ENCODE measurements at places on chromosomes 16 and 17.

GRCh38 chr17:10579270-10579669 is 29.8 kb upstream of the MYH2 start:
- DNase-seq = no peak

GRCh38 chr16:28924399-28924761 is 658 bp downstream of the RABEP2 start:
- DNase-seq = no peak

GRCh38 chr16:27326738-27327585 is 13.2 kb downstream of the IL4R start:
- no peak for DNase-seq

GRCh38 chr17:72591289-72592241 is 470.7 kb downstream of the SOX9 start:
- no peak for DNase-seq

DNA sequence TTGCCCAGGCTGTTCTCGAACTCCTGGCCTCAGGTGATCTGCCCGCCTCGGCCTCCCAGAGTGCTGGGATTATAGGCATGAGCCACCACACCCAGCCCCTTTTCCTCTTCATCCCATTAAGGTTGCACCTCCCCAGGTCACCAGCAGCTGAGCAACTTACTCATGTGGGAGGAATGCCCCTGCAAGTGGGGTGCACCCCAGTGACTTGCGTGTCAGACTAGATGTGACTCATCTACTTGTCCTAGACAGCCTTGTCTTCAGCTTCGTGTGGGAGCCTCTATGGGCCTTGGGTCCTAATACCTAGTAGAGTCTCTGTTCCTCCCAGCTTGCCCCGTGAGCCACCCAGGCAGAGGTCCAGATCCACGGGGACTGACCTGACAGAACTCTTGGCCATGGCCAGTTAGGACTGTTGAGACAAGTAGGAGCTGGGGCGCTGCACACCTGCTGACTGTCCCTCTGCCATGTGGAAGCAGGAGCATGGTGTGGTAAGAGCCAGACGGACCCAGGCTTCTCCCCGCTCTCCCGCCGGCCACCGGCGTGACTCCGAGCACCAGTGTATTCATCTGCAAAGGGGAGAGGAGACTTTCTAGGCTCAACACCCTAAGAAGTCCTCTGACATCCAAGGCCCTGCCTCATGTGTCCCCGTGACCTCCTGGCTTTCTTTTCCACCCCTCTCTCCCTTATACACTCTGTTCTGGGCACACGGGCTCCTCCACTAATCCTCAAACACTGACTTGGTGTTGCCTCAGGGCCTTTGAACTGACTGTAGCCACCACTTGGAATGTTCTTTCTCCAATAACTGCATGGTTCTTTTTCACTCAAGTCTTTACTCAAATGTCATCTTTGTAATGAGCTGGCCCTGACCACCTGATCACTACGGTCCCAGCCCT is 11.6 kb upstream of the CBX4 start:
- DNase-seq = no peak

DNA sequence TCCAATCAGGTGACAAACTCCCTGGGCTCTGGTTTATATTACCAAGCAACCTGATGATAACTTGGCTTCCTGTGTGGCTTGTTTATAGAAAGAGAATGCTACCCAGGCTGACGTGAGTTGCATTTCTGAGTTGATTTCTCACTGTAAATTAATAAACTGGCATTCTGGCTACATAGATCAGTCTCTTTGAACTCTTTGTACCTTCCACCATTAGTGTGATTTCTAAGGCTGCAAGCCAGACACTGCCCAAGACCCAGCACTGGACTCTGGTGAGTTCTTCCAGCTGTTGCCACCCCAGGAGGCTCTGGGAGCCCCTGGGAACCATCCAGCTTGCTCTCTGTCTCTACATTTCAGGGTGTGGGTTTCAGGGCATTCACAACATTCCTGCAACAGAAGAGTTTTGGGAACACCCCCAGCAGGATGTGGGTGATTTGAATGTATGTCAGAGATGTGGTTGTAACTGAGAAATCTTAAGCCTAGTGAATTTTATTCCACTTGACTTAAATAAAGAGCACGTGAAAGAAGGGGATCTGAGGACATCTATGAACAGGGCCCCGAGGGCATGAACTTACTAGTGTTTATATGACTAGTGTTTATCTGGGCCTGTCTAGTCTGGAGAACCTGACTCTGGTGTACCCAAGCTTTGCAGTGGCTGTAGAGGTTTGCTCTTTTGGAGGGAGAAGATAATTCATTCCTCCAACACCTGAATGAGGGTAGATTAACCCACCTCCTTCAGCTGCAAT is 30.3 kb upstream of the LRRC37A start:
- DNase-seq = no peak

GRCh38 chr16:79409978-79410377 is 190.6 kb downstream of the MAF start:
- DNase-seq = no peak

- DNase-seq = no peak
These were observed 141.7 kb upstream of the C17orf78 start for GRCh38 chr17:37234106-37234505.

- DNase-seq = no peak
These were observed 244.0 kb downstream of the TMEM114 start for GRCh38 chr16:8346294-8346693.

DNA sequence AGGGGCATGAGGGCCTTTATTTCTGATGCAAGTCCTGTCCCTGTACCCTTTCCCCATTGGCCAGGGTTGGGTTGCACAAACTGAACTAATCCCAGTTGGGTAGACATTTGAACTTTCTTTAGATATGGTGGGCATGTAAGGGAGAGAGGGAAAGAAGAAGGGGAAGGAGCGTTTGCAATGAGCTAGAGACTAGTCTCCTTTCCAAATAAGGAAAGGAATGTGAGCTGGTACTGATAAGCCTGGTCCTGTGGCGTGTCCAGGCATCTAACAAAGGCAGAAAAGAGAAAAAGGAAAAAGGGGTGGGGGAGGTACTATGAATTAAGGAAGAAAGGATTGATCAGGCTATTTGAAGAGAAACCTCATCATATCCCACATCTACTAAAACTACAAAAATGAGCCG is 20.3 kb downstream of the CHMP6 start:
- DNase-seq = no peak

- DNase-seq = no peak
These were observed 37.7 kb upstream of the MEAK7 start for GRCh38 chr16:84541999-84542817.

- DNase-seq = no peak
These were observed 11.7 kb upstream of the CNTNAP4 start for GRCh38 chr16:76265434-76266045.

GRCh38 chr16:67783353-67783725 is 23.0 kb downstream of the RANBP10 start:
- peak; percentile 39 for DNase-seq

GRCh38 chr17:69227541-69227940 is 1.1 kb downstream of the ABCA10 start:
- no peak for DNase-seq

DNA sequence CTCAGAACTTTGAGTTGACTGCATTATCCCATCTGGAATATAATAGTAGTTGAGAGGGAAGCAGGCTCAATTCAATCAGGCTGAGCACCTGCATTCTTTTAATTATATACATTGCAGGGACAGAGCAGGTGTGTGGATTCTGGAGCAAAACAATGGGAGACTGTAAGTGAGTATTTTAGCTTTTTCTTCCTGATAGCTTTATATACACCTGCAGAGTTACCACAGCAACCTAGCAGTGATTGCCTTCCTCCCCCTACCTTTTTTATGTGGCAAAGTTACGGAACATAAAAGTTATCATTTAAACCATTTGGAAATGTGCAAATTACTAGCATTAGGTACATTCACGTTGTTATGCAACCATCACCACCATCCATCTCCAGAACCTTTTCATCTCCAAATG is 25.4 kb upstream of the RHOT1 start:
- no peak for DNase-seq

DNA sequence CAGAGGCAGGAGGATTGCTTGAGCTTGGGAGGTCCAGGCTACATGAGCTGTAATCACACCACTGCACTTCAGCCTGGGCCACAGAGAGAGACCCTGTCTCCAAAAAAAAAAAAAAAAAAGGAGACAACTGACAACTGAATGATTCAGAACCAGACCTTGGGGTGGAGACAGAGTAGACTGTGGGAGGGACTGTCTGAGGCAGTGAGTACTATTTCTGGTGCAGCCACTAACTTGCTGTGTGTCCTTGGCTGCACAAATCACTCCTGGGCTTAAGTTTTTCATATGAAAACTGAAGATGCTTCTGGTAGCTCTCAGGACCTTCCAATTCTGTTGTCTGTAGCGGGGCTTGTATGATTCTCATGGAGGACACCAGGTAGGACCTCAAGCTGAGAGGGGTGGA is 5.8 kb downstream of the ASB16 start:
- DNase-seq = no peak

GRCh38 chr16:56637814-56638750 is at the start of gene MT1A:
TSS of gene MT1A (plus strand) at chr16:56638666. CDS start at chr16:56638739, 73 bp downstream.
- DNase-seq = no peak

- DNase-seq = no peak
These were observed 1.3 kb downstream of the ARRB2 start for GRCh38 chr17:4711661-4712181.

- DNase-seq = no peak
These were observed 50.8 kb upstream of the MAF start for GRCh38 chr16:79651363-79651762.

DNA sequence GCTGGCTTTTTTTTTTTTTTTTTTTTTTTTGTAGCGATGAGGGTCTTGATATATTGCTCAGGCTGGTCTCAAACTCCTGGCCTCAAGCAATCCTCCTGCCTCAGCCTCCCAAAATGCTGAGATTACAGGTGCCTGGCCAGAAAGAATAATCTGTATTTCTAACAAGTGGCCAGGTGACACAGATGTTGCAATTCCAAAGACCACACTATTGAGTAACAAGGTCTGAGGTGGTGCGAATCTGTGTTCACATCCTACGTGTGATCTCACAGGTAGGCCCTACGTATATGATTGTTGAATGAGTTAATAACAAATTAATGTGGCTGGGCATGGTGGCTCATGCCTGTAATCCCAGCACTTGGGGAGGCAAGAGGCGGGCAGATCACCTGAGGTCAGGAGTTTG is 33.3 kb downstream of the OTOA start:
- DNase-seq = no peak

GRCh38 chr16:80827007-80827406 is 22.6 kb upstream of the CDYL2 start:
- no peak for DNase-seq

DNA sequence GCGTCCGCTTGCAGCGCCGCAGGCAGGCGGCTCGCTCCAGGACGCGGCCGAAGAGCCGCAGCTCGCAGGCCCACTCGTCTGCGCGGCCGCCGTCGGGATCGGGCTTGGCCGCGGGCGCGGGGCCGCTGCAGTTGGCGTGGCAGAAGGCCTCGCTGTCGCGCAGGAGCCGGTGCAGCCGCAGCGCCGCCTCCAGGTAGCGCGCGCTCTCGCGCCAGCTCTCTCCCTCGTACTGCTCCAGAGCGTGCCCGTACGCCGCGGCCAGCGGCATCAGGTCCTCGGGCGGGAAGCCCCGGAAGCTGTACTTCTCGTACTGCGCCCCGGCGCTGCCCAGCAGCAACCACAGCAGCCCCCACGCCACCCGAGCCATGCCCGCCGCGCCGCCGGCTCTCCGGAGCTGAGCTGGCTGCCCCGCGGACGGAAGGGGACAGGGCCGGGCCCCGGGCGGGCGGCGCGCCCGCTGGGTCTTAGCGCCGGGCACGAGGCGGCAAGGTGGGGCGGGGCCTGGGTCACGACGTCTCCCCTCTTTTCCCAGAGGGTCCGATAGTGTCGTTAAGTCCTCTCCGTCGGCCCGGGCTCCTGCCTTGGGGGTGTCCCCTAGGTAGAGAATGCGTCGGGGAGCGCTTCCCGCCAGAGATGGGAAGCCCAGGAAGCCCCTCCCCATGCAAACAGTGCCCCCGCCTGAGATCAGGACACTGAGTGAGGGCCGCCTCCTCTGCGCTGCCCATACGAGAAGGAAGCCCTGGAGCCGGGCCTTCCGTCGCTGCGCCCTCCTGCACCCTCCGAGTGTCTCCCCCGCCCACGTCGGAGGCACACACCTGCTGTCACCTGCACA is at the start of gene P3H4:
TSS of gene P3H4 (minus strand) at position 401 of the 832 bp plus-strand sequence. CDS start at position 367, 34 bp downstream.
- DNase-seq = no peak

DNA sequence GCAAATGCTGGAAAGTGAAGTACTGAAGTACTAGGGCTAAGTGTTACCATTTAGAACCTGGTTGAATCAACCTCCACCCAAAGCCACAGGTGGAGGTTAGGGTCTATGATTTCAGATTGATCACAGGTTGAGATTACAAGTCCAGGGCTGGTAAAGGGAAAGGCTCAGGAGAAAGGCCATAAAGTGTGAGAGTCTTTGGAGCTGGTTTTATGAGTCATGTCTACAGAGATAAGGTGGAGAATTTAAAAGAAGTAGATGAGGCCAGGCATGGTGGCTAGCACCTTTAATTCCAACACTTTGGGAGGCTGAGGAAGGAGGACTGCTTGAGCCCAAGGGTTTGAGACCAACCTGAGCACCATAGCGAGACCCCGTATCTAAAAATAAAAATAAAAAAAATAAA is 221.7 kb upstream of the CDH11 start:
- DNase-seq = no peak

DNA sequence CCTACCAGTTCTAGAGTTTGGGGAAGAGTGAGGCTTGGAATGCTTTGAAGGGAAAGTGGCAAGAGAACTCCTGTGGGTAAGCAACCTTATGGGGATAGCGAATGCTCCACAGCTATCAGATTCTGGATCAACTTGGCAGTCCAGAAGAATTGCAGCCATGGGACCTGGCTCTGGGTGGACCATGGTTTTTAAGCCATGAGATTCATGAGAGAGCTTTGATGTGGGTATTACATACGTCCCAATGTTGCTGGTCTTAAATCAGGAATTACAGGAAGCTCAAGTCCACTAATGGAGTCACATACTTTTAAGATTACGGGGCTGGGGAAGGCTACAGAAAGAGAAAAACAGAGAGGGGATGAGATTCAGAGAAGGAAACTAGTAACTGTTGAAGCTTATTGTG is 142.5 kb upstream of the ELAC2 start:
- no peak for DNase-seq

DNA sequence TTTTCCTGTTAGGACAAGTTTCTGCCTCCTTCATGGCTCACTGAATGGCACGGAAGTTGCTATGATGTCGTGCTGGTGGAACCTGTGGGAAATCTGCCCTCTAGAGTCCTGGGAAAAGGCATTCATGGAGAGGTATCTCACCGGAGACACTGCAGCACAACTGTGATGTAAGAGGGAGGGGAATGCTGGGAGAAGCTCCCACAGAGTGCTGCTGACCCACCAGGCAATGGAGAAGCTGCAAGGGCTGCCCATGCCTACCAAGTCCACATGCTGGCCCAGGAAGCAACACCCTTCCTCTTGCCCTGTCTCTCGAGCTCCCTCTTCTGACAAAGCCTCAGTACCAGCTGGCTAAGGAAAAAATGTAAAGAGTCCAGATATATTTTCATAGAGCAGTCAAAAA is 45.2 kb upstream of the SLC5A11 start:
- DNase-seq = no peak

All from NCI-H187 treated with DMSO at 0.1 percent for 48 hours (cell line).